ENCODE measurements at places on chromosomes 6 and 20.

GRCh38 chr6:135488023-135488422, 9.5 kb downstream of the AHI1 start:
- peak; percentile 73 for DNase-seq

DNA sequence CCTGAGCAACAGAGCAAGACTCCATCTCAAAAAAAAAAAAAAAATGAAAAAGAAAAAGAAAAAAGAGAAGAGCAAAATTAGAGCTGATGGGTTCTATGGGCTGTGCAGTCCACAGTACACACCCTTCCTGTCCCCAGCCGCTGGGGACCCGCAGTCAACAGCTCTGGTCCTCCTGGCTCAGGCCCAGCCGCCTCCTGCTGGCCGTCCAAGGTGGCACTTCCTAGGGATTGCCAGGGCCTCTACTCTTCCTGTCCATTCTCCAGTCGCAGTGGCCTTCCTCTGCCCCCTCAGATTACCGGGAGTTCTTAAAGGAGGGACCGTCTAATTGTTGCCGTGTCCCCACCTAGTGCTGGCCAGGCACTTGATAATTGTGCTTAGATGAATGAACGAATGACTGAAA, 41.7 kb downstream of the TMEM242 start:
- peak; percentile 7 for DNase-seq

GRCh38 chr6:36914227-36914794, 28.6 kb downstream of the C6orf89 start:
- DNase-seq: peak; percentile 91

DNA sequence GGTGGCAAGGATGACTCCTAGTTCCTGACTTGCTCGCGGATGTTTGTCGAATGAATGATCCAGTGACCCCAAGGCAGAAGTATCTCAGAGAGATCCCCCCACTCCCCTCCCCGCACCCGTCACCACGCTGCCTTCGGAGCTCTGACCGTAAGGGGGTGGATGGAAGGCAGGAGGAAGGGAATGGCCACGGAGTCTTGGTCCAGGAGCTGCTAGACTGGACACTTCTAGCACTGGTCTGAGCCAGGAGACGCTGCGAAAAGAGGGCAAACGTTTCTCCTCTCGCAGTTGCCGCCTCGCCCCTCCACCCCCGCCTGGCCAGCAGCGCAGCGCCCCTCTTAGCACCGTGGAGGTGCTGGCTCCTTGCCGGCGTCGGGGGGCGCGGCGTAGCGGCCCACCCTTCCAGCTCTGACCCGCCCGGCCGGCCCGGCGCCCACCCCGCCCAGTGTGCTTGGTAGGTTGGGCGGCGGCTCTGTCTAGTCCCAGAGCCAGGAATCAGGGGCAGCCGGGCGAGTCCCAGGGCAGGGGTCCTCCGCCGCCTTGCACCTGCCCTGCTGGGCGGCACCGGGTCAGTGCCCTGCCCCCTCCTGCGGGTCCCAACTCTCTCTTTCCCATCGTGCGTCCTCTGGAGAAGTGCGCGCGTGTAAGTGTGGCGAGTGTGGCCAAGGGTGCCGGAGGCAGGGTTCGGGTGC, 2.4 kb upstream of the DBNDD2 start:
- peak; percentile 36 for DNase-seq

- no peak for DNase-seq
These were observed 12.4 kb downstream of the SCML4 start for GRCh38 chr6:107811591-107812218.

DNA sequence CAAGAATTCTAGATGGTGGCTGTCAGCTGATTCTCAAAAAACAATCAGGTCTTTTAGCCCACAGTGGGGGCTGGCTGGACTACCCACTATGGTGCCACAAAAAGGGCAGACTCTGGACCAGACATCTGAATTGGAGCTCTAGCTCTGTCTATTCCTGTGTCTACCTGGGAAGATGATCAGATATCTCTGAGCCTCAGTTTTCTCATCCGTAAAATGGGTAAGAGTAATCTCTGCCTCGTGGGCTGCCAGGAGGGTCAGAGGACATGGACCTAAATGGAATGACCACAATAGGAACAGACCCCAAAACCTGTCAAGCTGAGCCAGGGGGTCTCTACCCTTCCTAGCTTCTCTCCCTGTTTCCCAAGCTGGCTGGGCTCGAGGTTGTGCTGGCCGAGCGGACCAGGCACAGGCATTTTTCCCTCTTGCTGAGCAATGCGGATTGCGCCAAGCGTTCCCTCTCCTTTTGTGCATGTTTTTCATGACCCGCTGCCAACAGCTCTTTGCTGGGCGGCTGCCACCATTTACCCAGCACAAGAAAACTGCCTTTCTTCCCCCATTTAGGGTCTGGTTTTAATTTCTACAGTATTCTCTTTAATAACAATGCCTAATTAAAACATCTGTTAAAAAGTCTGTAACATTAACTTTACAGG, 74.7 kb upstream of the MAFB start:
- DNase-seq: no peak

- DNase-seq: no peak
These were observed 129.7 kb upstream of the FAM184A start for GRCh38 chr6:119207971-119208725.

- peak; percentile 55 for DNase-seq
These were observed 61.5 kb upstream of the STXBP5 start for GRCh38 chr6:147142684-147143245.

DNA sequence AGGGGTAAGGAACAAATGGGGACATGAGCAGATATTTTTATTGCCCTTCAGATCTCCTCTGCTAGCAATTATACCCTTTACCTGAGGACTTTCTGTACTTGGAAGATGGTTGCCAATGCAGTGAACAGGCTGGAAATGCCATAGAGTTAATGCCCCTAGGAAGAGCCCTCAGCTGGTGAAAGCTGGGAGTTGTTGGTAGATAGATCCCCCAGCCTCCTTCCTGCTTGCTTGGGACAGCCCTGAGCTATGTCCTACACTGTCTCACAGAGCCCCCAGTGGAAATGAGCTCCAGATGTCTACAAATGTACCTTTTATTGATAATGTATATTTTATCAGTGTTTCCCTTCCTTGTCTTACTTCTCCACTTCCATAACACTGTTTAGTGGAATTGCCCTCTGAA, 87.6 kb upstream of the PAK5 start:
- DNase-seq: no peak

DNA sequence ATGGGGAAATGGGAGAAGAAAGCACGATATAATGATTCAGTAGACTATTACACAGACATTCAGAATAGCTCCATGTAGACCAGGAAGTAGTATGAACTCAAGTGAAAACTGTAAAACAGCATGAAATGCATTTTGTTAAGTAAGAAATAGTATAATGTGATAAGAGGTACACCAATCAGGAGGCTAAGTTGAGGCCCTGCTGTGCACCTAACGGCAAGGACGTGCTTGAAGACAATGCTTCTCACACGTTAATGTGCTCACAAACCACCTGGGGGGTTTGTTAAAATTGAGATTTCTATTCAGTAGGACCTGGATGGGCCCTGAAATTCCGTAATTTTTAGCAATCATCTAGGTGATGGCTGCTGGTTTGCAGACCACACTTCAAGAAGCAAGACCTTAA, 178.9 kb upstream of the SULF2 start:
- no peak for DNase-seq

DNA sequence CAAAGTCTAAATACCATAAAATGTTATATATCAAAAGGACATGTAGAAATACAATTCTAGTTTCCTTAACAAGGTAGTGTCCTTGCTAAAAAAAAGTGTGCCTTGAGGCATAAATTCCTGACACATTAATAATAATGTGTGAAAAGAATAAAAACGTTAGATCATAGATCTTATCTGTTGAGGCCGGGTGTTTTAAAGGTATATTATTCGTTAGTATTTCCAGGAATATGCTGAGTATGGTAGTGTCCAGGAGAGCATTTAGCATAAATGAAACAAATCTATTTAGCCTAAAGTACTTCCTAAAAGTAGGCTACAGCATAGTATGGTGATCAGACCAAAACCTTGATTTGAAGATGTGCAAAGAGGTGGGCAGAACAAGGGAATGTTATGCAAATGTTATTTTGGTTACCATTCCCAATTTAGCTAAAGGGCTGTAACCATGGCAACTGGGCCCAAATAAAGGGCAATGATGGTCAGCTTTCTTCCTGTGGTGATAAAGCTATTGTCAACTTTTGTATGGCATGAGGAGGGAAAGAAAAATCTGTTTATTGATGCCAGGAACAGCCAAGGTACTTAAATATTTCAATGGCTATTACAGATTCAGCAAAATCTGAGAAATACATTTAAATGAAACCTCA, 18.9 kb downstream of the MKKS start:
- DNase-seq: peak; percentile 92

DNA sequence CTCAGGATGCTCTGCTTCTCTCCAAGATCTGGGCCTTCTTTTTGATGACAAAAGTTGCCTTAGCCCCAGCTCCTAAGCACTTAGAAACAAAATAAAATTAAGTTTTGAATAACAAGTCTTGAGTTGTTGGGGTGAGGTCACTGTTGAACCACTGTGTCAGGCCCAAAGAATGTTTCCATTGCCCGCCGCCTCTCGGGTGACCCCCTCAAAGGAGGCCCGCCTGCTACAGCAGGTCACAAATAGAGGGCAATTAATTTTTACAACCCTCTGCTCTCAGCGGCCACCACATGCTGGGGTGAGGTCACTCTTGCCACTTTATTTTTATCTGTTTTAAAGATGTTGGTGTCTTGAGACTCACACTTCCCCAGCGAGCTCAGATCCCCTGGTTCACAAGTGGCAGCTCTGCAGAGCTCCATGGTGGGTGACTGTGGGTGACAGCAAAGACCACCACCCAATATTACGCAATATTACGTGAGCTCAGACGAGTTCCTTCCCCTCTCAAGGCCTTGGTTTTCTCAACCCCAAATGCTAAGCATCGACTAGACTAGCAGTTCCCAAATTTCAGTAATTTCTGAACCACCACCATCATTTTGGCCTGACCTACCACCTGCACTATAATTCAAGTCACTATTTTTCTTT, 247.7 kb upstream of the PMEPA1 start:
- no peak for DNase-seq

GRCh38 chr6:146410851-146411595, 132.6 kb upstream of the RAB32 start:
- no peak for DNase-seq

DNA sequence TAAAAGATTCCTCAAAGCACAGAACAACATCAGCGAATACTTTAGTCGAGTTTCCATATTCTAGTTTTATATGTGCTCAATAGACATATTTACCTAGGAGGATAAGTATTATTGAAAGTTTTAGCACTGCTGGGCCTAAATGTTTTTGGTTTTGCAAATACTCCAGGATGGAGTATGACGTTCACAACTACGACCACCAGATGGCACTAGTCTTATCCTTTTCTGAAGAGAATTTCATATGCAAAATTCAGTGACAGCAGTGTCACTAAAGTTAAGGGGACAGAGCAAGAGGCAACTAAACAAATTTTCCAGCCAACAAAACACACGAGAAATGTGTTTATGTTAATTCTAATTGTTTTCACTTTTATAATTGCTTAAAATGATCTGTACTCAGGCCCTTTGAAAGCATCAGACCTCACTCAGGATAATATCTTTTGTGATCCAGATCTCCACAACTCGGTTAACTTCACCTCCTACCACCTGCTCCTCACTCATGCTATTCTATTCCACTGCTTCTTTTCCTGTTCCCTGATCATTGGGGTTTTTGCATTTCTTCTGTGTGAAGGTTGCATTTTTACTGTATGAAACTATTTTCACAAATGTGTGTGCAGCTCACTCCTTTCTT, 220.8 kb downstream of the TRDN start:
- peak; percentile 61 for DNase-seq

DNA sequence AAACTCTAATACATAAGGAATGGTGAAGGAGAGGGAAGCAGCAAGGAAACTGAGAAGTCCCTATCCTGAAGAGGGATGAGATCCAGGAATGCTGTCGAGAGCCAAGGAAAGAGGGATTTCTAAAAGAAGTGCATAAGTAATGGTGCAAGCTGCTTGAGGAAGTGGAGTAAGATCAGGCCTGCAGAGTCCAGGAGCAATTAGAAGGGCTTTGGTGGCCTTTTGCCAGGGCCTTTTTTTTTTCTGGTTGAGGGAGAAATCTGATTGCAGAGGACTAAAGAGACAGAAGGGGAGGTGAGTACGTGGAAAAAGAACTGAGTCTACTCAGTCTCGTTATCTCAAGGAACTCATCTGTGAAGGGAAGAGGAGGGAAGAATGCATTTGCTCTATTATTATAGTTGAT, 396.2 kb downstream of the UTRN start:
- DNase-seq: no peak

DNA sequence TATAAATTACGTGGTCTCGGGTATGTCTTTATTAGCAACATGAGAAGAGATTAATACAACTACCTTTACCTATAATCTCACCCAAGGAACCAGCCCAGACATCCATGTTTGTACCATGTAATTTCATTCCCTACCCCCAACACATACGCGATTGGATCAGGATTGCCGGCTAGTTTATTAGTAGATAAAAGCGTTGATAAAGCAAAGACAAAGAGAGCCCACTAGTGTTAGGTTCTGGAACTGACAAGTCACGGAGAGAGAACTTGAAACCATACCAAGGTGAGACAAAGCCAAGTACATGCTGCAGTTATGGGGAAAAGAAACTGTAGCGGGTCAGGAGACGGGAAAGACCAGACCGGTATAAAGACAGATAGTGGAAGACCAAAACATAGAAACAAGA, 37.4 kb upstream of the FAM135A start:
- no peak for DNase-seq

GRCh38 chr6:161116554-161116953, 125.0 kb downstream of the MAP3K4 start:
- DNase-seq: no peak

DNA sequence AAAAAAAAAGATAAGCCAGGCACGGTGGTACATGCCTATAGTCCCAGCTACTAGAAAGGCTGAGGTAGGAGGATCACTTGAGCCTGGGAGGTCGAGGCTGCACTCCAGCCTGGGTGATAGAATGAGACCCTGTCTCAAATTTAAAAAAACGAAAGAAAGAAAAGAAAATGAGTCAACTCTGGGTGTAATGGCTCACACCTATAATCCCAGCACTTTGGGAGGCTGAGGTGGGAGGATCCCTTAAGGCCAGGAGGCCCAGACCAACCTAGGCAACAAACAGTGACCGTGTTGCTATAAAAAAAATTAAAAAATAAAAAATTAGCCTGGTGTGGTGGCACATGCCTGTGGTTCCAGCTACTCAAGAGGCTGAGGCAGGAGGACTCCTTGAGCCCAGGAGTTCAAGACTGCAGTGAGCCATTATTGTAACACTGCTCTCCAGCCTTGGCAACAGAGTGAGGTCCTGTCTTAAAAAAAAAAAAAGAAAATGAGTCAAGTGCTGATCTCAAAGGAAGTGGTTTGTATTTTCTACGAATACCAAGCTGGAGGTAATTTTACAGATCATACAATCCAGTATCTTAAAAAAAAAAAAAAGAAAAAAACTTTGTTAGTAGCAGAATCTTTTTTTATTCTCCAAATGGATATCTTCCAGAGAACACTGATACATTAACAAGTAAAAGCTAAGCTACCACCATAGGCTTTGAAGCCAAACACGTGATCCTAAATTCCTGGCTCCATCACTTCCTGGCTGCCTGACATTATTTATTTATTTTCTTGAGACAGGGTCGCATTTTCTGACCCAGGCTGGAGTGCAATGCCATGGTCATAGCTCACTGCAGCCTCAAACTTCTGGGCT, 5.7 kb downstream of the COMMD7 start:
- no peak for DNase-seq

- DNase-seq: no peak
These were observed 382.9 kb downstream of the QKI start for GRCh38 chr6:163797296-163797845.
